Activated CD4-positive, alpha-beta memory T cell treated with anti-CD3 and anti-CD28 coated beads, Interleukin-2, amount 10 ng/mL, durations not matched to agents 7 days and 5 days (primary cell): ENCODE measurements at places on chromosomes 7 and 10. TPM values are rescaled to one million over a fixed set of nuclear protein-coding genes. Genes with fewer than 3 reads are reported as not detected.

DNA sequence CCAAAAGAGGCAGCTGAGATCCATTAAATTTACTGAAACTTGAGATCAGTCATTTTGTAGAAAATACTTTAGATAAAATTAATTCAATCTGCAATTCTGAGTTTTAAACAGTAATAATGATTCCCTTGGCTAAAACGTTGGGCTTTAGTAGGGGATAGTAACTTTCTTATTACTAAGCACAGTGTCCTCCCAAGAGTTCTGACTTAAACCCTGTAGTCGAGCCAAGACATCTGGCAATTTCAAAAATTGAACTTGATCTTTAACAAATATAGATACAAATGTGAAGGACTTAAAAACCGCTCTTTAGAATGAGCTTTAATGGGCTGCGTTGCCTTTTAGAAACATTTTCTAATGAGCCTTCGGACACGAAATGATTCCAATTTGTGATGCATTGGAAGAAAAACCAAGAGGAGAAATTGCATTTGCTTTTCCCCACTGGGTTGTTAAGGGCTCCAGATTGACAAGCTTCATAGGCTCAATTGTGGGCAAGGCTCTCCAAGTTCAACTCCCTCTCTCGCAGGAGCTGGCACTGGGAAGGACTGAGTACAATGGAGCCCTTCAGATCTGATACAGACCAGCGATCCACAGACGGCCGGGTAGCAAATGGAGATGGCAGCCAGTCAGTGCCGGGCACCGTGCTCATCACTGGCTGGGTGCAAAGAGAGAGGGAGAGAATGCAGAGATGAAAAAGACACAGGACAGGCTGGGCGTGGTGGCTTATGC is 921.3 kb upstream of the AUTS2 start:
- DNase-seq: no peak

GRCh38 chr7:148079206-148080080 is 511.1 kb upstream of the C7orf33 start:
- no peak for DNase-seq

DNA sequence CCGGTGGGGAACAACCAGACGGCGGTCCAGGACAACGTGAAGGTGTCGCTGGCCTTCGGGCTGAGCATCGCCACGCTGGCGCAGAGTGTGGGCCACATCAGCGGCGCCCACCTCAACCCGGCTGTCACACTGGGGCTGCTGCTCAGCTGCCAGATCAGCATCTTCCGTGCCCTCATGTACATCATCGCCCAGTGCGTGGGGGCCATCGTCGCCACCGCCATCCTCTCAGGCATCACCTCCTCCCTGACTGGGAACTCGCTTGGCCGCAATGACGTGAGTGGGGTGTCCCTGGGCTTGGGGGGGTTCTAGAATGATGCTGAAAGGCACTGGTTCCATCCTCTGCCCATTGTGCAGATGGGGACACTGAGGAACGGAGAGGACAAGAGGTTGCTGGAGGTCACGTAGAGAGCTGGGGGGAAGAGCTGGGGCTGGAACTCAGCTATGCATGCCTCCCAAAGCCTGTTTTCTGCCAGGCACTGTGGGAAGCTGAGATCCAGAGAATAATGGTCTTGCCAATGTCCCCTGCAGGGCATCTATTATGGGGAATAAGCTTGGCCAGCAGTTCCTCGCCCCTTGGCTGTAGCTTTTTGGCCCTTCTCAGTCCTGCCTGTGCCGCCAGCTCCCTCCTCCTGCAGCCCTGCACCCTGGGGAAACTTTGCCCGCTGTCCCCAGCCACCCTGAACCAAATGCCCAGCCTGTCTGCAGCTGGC is 523 bp downstream of the AQP1 start:
- DNase-seq: no peak

Gene WNT16
- total RNA-seq: not detected

Gene CAV2
- not detected for total RNA-seq

DNA sequence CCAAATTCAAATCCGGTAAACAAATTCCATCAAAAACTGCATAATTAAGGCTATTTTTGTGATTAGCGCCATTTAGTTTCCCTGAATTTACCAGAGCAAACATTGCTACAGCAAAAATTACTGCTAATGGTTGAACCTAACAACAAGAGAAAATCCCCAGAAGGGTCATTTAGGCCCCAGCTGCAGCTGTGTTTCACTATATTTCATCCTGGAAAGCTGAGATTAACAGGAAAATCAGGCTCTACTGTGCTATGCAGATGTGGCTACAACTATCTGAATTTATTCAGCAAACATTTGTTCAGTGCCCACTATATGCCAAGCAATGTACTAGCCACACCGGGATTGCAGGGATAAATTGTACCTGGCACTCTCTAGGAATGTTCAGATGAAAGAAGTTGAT is 104.0 kb downstream of the PON1 start:
- DNase-seq: no peak

DNA sequence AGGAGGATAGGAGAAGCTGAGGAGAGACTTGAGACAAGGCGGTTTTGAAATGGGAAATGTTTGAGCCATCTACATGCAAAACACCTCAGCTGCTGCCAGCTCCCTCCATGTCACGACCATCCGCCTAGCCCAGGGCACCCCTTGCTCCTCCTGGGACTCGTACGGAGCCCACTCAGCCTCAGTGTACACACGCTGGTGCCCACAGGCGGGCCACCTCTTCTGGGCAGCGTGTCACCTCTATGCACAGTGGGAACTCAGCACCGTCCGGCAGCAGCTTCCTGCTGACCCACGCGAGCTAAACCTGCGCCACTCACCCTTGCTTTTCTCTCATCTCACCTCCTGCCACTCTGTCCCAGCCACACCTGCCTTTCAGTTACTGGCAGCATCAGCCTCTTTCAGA is 108.3 kb downstream of the GALNT11 start:
- no peak for DNase-seq

DNA sequence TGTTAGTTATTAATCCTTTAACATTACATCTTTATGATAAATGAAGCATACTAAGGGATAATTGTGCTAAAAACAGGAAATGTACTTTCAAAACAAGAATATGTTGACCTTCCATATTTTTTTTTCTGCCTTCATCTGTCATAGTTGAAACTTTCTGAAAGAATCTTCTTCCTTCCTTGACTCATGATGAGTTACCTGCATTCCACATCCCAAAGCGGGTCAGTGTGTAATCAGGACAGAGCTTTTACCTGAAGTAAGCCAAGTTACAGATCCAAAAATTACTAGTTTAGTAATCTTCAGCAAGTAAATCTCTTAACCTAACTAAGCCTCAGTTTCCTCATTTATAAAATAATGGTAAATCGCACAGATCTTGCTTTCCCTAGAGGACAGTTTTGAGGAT is 13.4 kb upstream of the ARL4A start:
- no peak for DNase-seq

- DNase-seq: no peak
These were observed 134.5 kb upstream of the RET start for GRCh38 chr10:42942279-42942950.

Gene WDR86
- 0.50 TPM for total RNA-seq

GRCh38 chr7:84412161-84412969 is 217.8 kb upstream of the SEMA3A start:
- DNase-seq: no peak

DNA sequence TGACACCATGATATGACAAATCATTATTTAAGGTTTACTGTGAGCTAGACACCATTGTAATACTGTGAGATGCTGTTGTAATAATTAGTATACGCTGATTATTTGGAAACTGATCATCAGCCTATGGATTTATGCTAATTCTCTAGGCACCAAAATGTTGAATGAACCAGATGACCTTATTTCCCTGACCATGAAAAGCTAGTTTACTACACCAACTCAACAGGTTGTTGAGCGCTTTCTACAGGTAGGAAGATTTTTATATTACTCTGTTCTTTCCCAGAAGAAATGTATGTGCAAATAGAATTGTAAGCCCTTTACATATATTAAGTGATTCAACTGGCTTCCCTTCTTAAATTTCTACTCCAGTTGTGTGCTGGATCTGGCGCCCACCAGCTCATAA is 6.2 kb downstream of the NRP1 start:
- DNase-seq: no peak

DNA sequence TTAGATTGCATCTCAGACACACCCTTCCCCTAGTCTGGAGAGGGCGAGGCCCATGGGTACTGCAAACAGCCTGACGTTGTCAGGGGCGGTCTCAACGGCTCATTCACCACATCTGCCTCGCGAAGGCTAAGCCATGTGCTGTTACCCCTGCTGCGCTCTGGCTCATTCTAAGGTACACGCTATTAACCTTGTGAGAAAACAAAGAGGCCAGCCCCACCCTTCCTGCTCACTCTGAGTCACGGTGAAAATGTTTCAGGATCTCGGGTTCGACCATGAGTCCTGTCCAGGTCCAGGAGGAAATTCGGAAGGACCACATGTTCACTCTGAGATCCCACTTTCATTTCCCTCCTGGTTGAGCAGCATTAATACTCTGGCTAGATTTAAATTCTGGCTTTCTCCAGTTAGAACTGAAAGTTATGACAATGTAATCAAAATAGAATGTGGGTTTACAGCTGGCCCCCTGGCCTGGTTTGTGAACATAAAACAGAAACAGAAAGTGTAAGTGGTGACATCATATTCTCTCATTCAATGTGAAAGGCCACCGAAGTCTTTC is 55.2 kb downstream of the EGFR start:
- DNase-seq: peak; percentile 62

GRCh38 chr7:151672716-151673115 is 153.0 kb upstream of the RHEB start:
- no peak for DNase-seq

- DNase-seq: no peak
These were observed 203.0 kb downstream of the TNS3 start for GRCh38 chr7:47378728-47379395.

DNA sequence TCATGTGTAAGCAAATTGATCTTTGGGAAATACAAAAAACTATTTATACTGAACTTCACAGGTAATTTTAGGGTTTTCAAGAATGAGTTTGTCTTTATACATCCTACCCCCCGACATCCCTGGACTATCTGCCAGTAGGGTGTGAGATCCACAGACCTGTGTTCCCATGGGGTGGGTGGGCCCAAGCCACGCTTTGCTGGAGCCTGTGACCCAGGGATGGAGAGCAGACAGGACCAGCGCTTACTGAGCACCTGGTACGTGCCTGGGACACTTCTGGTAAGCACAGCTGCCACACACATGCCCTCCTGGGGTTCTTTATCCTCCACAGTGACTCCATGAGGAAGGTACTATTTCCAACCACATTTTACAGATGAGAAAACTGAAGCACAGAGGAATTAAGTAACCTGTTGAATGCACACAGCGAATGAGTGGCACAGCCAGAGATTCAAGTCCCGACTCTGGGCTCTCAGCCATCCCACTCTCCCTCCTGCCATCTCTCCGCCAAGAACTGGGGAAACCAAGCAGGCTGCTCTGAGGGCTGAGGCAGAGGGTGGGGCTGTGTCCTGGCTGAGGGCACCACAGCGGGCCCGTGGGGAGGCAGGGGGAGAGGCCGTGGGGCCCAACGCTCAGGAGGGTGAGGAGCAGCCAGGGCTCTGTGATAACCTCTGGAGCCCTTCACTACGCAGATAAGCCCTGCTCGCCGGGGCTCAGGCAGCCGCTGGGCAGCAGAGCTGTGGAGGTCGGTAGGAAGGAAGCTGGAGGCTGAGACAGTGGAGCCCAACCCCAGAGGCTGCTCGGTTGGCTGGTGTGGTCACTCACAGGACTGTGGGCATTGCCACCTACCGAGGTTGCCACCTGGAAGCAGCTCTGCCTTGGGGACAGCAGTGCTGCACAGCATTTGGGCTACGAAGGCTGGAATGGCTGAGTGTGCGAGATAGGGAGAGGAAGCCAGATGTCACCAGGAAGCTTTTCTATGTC is 124.2 kb downstream of the ARHGAP22 start:
- no peak for DNase-seq

Gene SH2D4B
- 0.15 TPM for total RNA-seq

Gene PLOD3
- 63.3 TPM for total RNA-seq

GRCh38 chr7:131900785-131901287 is 344.4 kb upstream of the PODXL start:
- DNase-seq: no peak

Gene AKR1C2
- not detected for total RNA-seq

GRCh38 chr10:79397575-79398303 is 47.7 kb downstream of the ZCCHC24 start:
- DNase-seq: no peak

DNA sequence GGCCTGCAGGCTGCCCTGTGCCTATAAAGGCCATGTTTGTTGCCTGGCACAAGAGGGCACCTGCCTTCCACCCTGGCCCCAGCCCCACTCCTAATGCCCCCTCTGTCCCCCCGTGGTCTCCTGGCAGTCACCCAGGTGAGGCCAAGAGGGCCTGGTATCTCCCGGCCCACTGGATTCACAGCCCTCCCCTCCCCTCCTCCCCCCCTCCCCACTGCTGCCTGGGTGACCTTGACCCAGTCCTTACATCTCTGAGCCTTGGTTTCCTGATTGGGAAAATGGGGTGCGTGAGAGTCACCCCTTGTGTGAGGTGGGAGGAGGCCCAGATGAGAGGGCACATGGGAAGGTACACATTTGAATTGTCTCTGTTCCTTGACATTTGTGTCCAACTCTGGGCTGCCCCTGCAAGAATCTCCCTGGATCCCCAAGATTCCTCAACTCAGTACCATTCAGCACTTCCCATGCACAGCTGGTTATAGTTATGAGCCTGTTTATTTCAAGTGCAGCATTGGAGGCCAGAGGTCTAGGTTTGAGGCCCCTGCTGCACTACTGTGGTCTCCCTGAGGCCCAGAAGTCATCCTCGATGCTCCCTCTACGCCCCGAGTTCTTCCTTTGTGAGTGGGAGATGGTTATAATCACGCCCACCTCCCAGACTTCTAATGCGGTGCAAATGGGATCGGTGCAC is 58.9 kb downstream of the TMEM270 start:
- DNase-seq: no peak

Gene HGF
- total RNA-seq: not detected

Gene COPG2
- 12.0 TPM for total RNA-seq

- no peak for DNase-seq
These were observed 5.3 kb downstream of the ATXN7L1 start for GRCh38 chr7:105871142-105871541.

Gene CALHM3
- 0.53 TPM for total RNA-seq

DNA sequence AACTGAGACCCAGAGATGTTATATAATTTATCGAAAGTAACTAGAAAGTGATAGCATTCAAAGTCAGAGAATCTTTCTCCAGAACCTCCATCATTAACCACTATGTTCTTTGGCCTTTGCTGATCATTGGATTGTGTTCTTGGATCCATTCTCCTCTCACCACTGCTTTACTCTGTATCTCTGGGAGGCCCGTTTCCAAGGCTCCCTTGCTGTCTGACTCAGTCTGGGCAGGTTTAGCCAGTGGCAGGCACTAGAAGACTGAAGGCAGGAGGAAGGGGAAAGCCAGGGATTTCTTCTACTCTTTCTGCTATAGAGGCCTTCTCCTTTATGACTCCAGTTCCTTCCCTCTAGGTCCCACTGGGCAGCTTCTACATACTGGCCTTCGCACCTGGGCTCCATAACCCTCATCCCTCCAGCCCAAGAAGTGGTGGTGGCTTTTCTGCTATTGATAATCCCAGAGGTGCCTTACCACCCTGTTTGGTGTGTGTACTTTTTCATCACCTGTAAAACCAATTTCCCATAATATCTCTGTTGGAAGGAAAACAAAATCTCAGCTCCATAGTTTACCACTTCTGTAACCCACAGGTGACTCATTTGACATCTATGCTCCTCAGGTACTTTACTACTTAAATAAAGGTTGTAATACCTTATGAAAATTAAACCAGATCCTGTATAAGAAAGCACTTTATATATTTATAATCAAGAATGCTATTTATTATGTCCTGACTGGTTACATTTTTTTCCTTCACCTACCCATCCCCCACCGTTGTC is 36.0 kb downstream of the BCAP29 start:
- no peak for DNase-seq
